Right lung (tissue), 10 donors: ENCODE measurements at places on chromosomes 11 and 22.

DNA sequence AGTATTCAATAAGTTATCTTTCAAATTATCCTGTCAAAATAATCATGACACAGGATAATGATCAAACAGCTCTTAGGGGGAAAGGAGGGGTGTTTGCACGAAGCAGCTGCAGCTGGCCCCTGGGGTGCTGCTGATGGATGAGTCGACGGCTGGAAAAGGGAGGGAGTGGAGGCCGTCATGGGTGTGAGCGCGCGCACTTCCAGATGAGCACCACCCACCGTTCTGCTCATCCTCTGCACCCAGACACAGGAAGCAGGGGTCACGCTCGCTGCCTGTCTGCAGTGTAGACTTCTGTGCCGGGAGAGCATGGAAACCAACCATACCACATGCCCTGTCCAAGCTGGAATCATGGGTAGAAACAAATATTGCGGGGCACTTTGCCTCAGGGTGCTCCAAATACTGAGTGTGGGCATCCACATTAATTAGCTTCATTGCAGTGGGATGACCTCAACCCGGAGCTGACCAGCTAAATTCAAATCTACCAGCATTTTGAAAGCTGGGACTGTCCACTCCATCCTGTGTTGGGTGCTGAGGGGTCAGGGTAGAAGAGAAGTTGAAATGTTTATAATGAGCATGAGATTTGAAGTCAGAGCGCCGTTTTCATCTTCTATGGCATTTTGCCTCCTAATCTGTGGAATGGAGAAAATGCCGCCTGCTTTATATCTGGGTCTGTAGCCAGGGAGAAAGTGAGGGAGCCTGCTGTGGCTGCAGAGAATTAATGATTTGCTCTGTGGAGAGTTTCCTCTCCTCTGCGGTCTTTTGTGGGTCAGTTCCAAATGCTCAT, 802.4 kb downstream of the TBC1D22A start:
- DNase-seq, result peak; percentile 32

GRCh38 chr22:39155421-39155820, 2.9 kb upstream of the CBX7 start:
- no peak for DNase-seq

DNA sequence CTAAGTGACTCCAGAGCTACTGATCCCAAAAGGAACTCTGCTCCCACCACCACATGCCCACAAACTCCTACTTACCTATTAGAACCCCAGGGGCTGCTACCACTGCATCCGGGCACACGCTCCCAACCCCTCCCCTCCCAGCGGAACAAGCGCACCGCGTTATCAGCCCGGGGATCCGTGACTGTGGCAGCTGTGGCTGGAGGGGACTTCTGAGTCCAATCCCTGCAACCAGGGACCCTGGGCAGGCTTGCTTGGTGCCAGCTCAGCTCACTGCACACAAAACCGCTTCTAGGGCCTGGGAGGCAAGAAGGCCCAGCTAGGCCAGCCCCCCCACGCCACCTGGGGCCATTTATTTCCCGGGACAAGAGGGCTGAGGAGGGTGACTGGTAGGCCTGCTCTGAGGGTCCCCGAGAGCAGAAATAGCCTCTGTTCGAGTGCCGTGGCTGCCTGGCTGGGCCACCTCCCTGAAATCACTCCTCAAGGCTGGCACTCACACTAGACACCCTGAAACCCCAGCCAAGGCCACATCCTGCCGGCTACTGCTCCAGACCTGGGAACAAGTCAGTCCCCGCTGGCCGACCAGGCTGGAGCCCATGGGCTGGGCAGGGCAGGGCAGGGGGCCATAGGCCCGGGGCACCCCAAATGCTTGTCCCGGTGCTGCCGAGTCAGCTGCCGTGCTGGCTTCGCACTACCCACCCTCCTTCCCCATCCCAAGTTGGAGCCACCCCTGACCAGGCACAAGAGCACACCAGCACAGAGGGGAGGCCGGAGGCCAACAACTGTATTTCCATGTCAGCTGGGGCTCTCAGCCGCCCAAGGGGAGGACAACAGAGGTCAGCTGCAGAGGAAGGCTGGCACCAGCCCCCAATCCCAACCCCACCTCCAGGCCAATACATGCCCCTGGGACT, 1.9 kb upstream of the IFITM10 start:
- no peak for DNase-seq

- no peak for DNase-seq
Observed at GRCh38 chr11:1352696-1353382, 36.9 kb upstream of the BRSK2 start.

DNA sequence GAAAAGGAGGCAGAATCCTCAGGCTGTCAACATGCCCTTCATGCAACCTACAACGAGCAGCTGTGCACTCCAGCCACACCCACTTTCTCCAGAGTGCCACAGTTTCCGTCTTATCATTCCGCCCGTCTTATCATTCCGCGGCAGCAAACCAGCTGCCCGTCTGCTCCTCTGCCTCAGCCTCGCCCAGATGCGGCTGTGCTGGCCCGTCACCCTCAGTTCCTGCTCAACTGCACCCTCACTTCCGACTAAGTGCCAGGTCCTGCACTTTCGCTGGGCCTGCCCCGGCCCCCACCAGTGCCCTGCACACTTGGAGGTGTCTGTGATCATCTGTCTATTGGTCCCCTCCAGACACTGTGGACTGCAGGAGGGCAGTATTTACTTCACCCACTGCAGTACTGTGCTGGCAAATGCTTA, 43.7 kb downstream of the MICAL3 start:
- no peak for DNase-seq

GRCh38 chr11:6481924-6482275, 599 bp downstream of the TIMM10B start:
- DNase-seq, result no peak

- no peak for DNase-seq
Observed at GRCh38 chr11:36022882-36023281, 79.0 kb downstream of the LDLRAD3 start.

DNA sequence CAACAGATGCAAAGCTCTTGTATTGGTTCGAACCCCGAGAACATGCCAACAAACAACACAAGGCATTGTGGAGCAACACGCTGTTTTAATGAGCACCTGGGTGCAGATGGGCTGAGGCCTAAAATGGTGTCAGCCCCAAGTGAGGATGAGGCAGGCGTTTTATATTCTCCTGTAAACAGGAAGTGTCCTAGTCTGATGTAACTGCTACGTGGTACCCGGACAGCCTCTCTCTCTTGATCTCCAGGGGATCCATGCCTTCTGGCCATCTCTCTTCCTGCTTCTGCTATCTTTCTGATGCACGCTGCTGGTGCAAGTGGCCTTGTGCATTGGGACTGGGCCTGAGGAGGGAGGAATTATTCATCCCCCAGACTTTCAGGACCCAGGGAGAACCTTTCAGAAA, 19.4 kb upstream of the VSTM5 start:
- DNase-seq, result no peak

DNA sequence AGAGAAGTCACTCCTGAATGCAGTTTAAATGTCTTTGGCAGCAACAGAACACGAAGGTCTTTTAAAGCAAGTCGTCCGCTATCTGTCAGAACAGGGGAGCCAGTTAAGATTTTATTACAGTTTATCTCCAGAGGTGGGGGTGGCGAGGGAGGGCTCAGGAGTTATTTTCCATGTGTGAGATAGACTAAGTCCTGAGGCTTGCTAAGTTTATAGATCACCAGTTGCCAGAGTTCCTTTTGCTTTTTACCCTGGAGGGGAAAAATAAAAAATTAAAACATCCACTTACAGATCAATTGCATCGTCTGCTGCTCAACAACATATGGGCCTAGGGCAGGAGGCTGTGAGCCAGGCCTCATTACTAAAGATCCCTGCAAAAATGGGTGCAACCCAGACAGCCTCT, 90.7 kb downstream of the SNX19 start:
- no peak for DNase-seq

- no peak for DNase-seq
Observed at GRCh38 chr11:2200536-2200935, 28.9 kb upstream of the TH start.

- DNase-seq, result no peak
Observed at GRCh38 chr11:76173663-76174062, 32.6 kb downstream of the WNT11 start.

DNA sequence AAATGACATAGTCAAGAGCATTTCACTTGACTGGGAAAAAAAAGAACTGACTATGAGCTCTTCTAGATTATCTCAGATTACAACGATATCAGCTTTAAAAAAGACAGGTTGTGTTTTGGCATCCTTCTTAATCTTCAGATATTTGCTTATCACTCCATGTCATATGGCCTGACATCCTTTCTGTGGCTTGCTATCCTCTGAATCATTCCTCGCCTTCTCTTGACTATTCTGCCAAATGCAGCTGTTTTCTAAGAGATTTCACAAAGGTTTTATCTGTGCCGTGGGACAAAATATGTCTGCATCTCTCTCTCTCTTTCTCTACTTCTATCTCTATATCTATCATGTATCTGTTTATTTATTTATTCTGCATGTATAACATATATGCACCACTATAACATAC, 746.1 kb downstream of the CNTN5 start:
- no peak for DNase-seq

GRCh38 chr11:19087658-19088057, 27.1 kb upstream of the MRGPRX2 start:
- DNase-seq, result no peak

GRCh38 chr22:26259510-26259909, 90.2 kb downstream of the SEZ6L start:
- DNase-seq, result peak; percentile 4

DNA sequence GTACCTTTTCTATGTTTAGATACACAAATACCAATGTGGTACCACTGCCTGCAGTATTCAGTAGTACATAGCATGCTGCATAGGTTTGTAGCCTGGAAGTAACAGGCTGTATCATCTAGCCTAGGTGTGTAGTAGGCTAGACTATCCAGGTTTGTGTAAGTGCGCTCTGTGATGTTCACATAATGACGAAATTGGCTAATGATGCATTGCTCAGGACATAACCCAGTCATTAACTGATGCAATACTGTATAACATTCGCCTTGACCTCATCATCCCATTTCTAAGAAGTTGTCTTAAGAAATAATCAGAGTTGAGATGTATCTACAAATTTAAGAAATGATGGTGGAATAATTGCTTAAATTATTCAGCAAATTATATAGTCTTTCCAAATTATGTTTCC, 116.0 kb upstream of the TIMP3 start:
- DNase-seq, result no peak

- no peak for DNase-seq
Observed at GRCh38 chr22:47177334-47177815, 414.9 kb downstream of the TBC1D22A start.

DNA sequence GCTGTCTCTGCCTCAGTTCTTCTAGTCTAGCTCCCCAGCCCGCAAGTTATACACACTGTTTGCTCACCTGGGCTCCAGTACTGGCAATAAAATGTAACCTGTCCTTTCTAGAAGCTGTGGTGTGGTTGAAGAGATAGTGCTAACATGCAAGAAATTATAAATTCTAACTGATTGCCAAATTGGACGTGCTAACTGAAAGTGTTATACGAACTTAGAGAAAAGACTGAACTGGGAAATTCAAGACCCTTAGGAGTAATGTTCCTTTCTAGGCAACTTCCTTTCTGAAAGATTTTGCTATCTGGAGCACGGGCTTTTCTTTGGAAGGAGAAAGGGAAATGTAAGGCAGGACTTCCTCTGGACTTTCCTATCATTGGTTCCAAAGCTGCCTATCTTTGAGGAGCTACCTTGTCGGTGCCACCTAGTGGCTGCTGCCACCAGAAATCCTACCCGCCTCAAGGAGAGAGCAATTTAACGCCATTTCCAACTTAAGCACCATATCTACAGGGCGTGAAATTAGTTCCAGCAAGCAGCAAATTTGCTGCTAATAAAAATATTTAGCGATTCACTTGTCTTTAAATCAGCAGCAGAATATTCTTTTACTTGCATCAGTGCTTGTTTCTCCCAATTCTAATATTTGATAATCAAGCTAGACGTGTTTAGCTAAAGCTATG, 12.7 kb upstream of the TMEM218 start:
- no peak for DNase-seq

GRCh38 chr11:69566001-69566400, 75.0 kb upstream of the CCND1 start:
- DNase-seq, result no peak

- no peak for DNase-seq
Observed at GRCh38 chr11:105344938-105345337, 205.4 kb upstream of the CARD18 start.

GRCh38 chr11:83219095-83219494, 25.6 kb downstream of the ANKRD42 start:
- no peak for DNase-seq

DNA sequence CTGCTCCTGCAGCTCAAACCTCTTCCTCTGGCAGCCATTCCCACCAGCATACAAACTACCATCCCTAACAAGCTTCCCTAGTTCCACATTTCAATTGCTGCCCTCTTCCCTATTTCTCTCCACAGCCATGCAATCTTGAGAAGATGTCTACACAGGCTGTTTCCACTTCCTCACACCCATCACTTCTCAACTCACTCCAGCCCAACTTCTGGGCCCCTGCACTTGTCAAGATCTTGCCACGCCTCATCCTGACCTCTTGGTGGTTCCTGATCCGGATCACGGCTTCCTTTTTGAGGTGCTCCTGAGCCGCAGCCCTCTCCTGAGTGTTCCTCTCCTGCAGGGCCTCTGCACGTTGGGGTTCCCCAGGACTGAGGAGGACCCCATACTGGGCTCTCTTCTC, 22.6 kb downstream of the RPL27A start:
- DNase-seq, result no peak

GRCh38 chr11:110903378-110903777, 191.1 kb upstream of the ARHGAP20 start:
- DNase-seq, result no peak

- DNase-seq, result peak; percentile 83
Observed at GRCh38 chr11:78417888-78418583, 416 bp upstream of the GAB2 start.

- DNase-seq, result no peak
Observed at GRCh38 chr22:18005201-18005926, 19.0 kb downstream of the MICAL3 start.

DNA sequence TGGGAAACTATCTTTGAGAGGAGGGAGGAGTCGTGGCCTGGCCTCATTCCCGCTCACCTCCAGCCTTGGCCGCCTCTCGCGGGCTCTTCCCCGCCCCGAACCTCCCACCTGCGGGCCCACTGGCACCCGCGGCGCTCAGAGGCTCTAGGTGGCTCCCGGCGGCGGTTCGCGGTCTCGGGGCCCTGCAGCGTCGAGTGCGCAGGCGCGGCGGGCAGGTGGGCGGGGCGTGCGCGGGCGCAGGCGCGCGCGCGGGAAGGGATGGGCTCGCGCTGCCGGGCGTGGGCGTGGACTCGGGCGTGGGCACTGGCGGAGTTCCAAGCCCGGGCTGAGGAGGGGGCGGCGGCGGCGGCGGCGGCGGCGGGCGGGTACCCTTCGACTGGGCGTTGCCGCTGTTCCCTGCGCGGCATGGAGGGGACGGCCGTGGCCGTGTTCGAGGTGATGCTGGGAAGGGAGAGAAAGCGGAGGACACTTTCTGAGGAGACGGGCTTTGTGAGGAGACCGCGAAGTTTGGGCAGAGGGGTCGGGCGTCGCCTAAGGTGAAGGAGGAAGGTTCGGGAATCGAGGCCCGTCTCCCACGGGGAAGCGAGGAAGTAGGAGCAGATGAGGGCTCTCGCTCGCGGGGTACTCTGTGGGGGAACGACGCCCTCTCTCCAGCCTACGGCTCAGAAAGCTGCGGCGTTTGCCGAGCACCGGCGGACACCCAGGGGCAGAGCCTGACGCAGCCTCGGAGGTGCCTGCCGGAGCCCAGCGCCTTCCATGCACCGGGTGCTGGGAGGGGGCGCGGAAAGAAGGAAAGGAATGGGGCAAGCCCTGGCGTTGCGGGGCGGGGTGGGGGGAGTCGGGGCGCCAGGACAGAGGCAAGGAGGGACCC, 15.7 kb upstream of the SPTBN2 start:
- DNase-seq, result peak; percentile 71
